ENCODE measurements at places on chromosomes 6 and 20.
A peak's percentile ranks its signal among the peaks of the same experiment; 100 is the strongest.

GRCh38 chr6:10999994-11000393, 44.1 kb downstream of the ELOVL2 start:
- no peak for DNase-seq

- DNase-seq = no peak
Measured at GRCh38 chr6:73610444-73611275, 43.1 kb downstream of the SLC17A5 start.

GRCh38 chr6:15063253-15063853, 182.5 kb upstream of the JARID2 start:
- peak; percentile 8 for DNase-seq

GRCh38 chr6:109255946-109256640, 126.2 kb downstream of the CD164 start:
- DNase-seq = no peak

GRCh38 chr20:16803965-16804792, 56.0 kb downstream of the OTOR start:
- peak; percentile 51 for DNase-seq

- DNase-seq = no peak
Measured at GRCh38 chr6:144908004-144908403, 622.9 kb downstream of the UTRN start.

- DNase-seq = no peak
Measured at GRCh38 chr6:106783640-106784566, 154.5 kb downstream of the QRSL1 start.

GRCh38 chr6:139881728-139882211, 507.3 kb upstream of the CITED2 start:
- DNase-seq = no peak

GRCh38 chr6:120214088-120214499, 864.5 kb upstream of the MAN1A1 start:
- DNase-seq = no peak

- no peak for DNase-seq
Measured at GRCh38 chr6:165630544-165630953, 32.5 kb downstream of the PDE10A start.

DNA sequence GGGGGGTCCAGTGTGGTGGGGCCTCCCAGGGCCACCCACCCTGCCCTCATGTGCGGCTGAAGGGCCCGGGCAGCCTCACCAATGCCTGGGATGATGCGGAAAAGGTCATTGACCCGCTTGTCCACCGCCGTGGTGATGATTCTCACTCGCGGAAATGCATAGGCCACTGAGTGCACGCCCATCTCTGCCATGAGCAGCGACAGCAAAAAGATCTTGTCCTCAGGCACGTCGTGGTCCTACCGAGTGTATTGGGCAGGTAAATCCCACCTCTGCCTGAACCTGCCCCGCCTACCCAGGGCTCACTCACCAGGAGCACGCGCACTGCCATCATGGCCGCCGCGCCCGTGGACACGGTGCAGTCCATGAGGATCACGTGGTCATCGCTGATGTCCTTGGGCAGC, 16.1 kb downstream of the UCKL1 start:
- no peak for DNase-seq

DNA sequence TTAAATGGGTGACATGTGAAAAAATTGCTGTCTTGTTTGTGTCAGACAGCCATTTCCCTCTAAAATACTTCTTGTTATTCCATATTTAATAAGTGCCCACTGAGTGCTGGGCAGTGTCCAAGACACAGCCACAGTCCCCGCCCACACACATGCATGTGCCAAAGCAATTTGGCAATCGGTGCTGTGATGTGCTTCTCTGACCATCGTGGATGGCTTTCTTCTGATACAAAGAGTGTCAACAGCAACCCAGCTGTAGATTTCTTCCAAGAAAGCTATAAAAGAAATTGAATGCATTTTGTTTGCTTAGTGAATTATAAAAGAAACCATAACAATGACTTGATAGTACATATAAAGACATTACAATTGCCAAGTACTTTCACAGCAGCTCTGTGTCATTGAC, 140.5 kb upstream of the ATXN1 start:
- no peak for DNase-seq

DNA sequence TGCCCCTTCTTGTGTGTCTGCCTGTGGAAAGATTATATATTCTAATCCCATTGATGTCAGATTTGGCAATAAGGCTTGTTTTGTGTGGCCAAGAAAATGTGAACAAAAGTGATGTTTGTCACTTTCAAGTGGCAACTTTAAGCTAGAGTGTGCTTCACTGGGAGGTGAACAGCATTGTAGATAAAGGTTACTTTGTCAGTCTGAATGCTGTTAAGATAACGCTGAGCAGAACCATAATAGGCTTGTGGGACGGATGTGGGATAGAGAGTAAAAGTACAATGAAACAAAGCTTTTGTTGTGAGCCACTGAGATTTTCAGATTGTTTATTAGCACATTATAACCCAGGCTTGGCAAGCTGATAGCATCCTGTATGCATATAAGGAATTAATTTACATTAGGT, 303.8 kb upstream of the MAN1A1 start:
- no peak for DNase-seq

DNA sequence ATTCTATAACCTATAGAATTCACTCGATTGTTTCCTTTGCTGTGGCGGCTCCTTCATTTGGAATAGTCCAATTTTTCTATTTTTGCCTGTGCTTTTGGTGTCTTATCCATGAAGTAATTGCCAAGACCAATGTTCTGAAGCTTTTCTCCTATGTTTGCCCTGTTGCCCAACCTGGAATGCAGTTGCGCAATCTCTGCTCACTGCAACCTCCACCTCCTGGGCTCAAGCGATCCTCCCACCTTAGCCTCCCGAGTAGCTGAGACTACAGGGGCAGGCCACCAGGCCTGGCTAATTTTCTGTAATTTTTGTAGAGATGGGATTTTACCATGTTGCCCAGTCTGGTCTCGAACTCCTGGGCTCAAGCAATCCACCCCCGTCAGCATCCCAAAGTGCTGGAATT, 163.5 kb downstream of the OR2B2 start:
- DNase-seq = no peak

DNA sequence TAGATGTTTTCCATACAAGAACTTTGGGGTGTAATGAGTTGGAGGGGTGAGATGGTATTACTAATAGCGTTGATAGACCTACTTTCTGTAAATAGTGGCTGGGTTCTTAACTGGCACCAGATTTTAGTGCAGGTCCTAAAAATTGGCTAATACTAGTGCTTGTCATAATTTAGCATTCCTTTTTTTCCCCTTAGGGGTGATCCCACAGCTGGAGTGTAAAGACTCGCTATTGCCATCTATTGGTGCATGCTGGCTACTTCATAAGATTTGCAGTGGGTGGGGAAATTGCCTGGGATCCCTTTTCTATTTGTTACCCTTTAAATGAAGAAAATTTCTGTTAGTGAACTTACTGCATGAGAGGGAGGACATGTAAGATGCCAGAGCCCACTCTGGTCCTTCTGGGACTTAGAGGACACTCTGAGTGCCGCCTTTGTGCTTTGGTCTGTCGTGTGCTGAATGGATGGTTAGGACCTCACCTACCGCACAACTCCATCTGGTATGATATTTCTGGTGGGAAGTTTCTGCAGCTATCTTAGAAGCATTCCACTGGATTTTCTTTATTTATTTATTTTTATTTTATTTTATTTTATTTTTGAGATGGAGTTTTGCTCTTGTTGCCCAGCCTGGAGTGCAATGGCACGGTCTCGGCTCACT, 195.5 kb downstream of the JARID2 start:
- no peak for DNase-seq

DNA sequence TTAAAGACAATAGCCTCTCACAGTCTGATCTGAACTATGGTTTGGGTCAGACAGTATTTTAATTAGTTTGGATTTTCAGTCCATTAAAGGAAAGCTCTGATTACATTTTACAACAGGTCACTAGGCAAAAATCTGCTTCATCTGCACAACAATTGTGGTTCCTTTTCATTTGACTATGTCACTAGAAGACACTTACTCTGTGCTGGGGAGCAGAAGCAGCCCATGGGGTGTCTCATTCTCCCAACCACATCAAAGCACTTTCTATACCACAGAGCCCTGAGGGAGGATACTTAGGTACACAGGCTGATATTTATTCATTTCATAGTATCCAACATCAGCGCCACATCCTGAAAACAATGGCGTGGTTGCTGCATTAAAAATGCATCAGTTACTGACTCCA, 36.6 kb upstream of the HDAC2 start:
- DNase-seq = no peak

GRCh38 chr6:100780648-100781047, 100.5 kb downstream of the ASCC3 start:
- no peak for DNase-seq

- DNase-seq = no peak
Measured at GRCh38 chr20:10192171-10192570, 26.5 kb upstream of the SNAP25 start.

GRCh38 chr20:2694519-2694918, 1.9 kb downstream of the EBF4 start:
- DNase-seq = no peak

DNA sequence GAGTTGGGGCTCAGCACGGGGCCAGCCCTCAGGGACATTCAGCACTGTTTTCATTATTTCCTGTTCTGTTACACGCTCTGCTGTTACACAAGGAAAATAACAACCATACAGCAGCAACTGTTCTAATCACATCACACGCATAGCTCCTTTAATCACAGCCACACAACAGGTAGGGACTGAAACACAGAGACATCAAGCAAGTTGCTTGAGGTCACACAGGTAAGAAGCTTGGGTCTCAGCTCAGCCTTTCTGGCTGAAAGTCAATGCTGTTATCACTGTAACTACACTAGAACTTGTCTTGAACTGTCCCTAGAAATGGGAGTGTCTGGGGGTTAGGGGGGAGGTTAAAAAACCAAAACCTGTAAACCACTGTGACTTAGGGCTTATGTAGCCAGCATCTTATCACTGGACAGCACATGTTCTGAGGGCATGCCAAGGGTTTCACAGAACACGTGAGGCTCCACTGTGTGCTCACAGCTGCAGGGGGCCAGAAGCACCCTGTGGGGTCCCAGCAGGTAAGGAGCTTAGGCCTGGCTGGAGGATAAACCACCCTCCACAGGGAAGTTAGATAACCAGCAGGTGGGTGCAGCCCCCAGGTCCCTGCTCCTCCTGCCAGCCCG, 146.0 kb downstream of the EYA2 start:
- DNase-seq = no peak

DNA sequence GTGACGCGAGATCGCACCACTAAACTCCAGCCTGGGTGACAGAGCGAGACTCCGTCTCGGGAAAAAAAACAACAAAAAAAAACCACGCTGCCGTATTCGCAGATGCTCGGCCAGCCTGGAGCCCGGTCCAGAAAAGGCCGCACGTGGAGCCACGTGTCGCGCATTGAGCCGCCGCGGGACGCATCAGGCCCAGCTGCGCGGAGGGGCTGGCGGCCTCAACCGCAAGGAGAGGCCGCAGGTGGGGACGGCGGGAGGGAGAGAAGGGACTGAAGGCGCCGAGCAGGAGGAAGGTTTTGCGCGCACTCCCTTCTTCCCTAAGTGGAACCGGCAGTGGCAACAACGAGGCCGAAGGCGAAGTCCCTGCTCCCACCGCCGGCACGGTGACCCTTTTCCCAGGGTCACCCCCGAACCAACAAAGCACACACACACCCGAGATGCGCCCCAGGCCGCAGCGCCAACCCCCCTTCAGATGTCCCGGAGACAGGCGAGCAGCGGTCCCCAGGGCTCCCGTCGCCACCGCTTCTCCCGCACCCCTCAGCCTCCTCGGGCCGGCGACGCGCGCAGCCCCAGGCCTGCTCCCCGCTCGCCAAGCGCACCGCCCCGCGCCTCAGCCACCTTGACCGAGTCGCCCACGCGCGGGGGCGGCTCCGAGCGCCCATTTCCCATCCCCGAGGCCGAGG, 681 bp downstream of the SYCP2 start:
- DNase-seq = no peak

GRCh38 chr6:158815379-158815724, 3.8 kb downstream of the EZR start:
- DNase-seq = no peak

All from nucleus accumbens (tissue), 56 donors.